ENCODE measurements at places on chromosomes 12 and 14.

DNA sequence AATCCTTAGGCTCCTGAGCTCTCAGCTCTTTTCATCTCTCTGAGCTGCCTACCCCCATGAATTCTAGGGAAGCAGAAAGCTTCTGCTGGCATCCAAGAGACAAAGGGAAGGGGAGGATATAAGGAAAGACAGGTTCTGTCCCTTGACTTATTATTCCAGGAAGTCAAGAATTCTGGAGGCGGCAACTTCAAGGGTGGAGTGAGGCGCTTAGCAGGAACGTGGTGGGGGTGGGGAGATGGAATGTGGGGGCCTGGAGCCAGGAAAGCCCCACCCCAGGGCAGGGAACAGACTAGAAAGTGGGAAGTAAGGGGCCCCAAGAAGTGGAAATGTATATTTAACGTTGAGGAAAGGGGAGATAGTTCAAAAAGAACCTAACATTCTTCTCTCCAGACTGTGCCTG lies 1.4 kb downstream of the CALCOCO1 start:
- DNase-seq = no peak

DNA sequence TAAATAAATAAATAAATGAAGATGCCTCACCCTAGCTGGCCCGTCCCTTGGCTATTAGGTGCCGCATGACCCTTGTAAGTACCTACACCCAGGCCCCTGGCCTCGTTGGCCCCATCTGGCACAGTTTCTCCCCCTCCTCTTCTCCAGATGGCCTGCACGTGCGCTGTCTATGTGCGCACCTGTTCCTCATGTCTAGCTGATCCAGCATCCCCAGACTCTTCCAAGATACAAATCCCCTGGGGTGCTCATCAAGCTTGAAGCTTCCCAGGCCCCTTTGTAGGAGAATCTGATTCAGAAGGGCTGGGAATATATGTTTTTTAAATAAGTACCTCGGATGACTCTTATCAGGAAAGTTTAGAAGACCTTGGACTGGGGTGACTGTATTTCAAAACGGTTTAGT lies 133.3 kb downstream of the CHST11 start:
- no peak for DNase-seq

DNA sequence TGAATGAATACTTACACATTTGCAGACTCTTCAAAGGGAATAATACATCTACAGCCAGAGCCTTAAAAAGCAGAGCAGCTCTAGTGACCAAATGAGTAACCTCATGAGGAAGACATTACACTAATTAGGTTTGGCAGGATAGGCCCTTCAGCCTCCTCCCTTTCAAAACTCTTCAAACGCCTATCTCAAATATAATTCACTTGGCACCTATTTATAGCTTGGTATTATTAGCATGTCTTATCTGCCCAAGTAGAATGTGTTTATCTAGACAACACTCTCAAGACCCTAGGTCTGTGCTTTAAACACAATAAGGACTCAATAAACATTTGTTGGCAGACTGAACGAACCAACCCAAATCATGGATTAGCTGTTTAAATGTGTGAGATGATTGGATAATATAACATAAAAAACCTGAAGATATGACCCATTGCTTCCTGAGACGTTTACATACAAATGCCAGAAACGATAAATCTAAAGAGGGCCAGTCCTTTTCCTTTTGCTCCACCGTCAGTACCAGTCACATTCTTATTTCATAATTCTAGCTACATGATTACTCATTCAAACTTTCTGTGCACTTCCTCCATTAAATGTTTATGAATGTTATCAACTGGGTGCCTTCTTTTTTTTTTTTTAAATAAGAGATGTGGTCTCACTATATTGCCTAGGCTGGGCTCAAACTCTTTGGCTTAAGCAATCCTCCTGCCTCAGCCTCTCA lies 123.3 kb downstream of the CEP83 start:
- DNase-seq = no peak

- DNase-seq = no peak
Measured at GRCh38 chr14:52328276-52328675, 14.2 kb downstream of the PTGER2 start.

GRCh38 chr14:51654533-51654845 lies 2.8 kb downstream of the FRMD6 start:
- no peak for DNase-seq

- DNase-seq = no peak
Measured at GRCh38 chr14:21257394-21257909, 11.8 kb downstream of the HNRNPC start.

DNA sequence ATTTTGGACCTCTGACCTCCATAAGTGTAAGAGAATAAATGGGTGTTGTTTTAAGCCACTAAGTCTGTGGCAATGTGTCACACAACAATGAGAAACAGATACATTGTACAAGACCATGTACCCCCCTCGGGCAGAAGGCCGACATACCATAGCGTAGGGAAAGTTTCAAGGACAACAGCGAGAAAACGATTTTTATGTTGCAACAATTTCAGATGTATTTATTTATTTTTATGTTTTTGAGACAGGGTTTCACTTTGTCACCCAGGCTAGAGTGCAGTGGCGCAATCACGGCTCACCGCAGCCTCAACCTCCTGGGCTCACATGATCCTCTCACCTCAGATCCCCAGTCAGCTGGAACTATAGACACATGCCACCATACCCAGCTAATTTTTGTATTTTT lies 136.4 kb upstream of the NCOR2 start:
- DNase-seq = no peak

GRCh38 chr12:51307655-51308593 lies 16.1 kb downstream of the BIN2 start:
- DNase-seq = no peak

- no peak for DNase-seq
Measured at GRCh38 chr12:25364529-25365339, 114.0 kb upstream of the KRAS start.

DNA sequence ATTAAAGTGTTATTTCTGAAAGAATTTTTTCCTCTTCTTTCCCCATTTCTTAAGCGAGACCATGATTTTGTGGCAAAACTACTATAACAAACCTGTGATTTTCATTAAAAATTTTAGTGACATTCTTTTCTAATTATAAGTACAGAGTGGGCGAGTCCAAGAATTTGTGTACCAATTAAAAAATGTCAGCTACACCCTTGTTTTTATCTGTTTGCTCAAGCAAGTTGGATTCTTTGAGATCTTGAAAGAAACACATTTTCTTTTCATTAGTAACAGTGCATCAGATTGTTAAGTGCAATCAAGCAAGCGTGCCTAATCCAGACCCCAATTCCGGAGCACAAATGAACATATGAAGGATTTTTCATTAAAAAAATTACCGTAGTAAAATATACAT lies 338.8 kb upstream of the DDHD1 start:
- no peak for DNase-seq

DNA sequence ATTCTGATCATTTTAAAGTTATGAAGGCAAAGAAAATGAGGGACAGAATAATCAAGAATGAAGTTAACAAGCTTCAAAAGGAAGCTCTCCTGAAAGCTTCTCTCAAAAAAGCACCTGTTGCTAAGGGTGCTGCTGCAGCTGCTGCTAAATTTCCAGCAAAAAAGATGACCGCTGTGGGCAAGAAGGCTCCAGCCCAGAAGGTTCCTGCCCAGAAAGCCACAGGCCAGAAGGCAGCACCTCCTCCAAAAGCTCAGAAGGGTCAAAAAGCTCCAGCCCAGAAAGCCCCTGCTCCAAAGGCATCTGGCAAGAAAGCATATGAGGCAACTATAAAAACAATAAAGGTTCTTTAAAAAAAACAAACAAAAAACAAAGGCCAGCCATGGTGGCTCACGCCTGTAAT lies 52.7 kb upstream of the NR2C1 start:
- DNase-seq = no peak

DNA sequence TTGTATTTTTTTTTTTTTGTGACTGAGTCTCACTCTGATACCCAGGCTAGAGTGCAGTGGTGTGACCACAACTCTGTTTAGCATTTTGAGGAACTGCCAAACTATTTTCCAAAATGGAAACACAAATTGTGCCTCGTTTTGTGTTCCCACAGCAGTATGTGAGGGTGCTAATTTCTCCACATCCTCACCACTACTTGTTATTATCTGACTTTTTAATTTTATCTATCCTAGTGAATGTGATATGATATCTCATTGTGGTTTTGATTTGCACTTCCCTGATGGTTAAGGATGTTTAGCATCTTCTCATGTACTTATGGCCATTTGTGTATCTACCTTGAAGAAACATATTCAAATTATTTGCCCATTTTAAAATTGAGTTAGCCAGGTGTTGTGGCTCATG lies 62.4 kb downstream of the SRGAP1 start:
- DNase-seq = no peak

DNA sequence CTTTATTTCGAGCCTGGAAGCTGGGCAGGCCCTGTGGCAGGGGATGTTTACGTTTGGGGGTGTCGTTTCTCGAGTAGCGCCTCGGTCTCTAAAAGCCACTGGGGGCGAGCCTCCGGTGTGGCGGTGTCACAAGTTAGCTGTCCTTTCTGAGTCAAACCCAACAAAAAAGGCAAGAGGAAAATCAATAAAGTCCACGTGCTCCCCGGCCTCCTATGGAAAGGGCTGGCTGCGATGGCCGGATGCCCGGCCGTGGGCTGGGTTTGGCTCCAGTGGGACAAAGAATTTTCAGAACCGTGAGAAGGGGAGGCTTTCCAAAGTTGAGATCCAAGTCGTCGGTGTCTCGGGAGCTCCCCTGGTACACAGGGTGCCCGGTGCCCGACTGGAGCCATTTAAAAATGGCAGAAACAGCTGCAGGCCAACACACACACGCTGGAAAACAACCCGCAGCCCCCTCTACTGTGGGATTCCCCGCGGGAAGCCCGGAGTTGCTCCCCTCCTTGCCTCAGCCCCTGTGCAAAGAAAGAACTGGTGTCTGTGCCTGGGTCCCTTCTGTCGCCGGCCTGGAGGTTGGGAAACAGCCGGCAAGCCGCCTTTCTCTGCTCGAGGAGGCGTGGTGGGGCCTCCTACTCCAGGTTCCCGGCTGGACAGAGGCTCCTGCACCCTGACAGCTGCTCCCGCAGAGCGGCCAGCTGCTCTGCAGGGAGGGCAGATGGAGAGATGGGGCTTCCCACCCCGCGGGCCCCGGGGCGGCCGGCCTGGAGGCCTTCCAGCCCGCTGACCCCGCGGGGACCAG lies 1.9 kb downstream of the BCL7A start:
- no peak for DNase-seq

GRCh38 chr14:24789378-24789884 lies 155.4 kb upstream of the GZMB start:
- no peak for DNase-seq

DNA sequence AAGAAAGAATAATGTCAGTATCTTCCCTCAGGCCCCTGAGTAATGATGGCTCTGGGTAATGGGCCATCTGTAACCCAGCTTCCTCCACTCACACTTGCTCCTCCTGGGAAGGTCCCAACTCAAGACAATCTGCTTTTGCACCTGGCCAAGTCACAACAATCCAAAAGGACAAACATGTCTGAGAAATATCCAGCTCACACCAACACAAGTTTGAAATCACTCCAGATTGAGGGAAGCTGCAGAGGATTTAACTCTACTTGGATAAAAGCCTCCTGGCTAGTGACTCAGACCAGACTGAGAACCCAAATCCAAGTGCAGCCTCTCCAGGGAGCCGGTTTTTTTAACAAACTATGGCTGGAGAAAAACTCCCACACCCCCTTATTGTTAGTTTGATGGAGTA lies 34.2 kb downstream of the RTRAF start:
- no peak for DNase-seq

DNA sequence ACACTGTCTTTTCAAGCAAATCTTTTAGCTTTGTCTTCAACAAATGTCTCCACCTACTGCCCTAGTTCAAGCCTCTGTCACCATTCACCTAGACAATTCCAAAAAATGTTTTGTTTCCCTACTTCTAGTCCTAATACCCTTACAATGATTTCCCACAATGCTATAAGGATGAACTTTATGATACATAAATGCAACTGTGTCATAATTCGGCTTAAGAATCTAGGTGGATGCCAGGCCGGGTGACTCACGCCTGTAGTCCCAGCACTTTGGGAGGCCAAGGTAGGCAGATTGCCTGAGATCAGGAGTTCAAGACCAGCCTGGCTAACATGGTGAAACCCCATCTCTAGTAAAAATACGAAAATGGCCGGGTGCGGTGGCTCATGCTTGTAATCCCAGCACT lies 20.7 kb upstream of the CREBL2 start:
- no peak for DNase-seq

DNA sequence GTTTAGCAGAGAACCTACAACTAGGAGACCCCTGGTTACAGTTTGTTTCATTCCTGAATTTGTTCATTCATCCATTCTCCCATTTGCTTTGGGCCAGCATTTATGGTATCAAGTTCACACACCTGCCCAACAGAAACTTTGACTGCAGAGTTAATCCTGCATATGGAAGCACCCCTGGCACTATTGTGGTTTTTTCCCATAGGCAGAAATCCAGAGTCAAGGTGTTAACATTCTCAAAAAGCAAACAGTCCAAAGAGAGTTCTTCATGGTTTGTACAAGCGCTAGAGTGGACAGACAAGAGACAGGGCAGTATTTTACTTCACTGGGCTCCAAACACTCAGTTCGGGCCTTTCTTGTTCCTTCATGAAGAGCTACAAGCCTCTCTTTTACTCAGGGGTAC lies 51.9 kb downstream of the KCNK10 start:
- DNase-seq = no peak

- no peak for DNase-seq
Measured at GRCh38 chr12:65590318-65590717, 234.0 kb upstream of the HMGA2 start.

GRCh38 chr12:93407054-93407962 lies 29.6 kb downstream of the NUDT4 start:
- DNase-seq = no peak

GRCh38 chr14:73283608-73284379 lies 46.5 kb downstream of the PAPLN start:
- no peak for DNase-seq

GRCh38 chr14:74395094-74395493 lies 30.9 kb downstream of the SYNDIG1L start:
- DNase-seq = no peak

DNA sequence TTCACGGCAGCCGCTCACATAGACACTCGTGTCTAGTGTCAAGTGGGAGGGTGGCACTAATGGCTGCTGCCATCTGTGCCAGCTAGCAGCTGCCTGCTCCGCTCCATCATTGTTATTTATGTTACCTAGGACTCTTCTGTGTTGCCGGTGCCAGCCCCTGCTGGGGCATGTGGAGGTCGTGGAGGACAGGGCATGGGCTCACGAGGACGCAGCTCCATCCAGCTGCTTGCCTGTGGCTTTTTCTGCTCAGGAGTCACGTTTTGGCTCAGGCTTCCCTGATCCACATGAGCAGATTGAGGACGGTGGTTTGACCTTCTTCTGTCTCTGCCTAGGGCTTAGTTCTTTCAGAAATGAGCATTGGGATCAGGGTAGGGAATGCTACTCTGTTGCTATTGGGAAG lies 31.2 kb downstream of the TPCN1 start:
- DNase-seq = no peak

DNA sequence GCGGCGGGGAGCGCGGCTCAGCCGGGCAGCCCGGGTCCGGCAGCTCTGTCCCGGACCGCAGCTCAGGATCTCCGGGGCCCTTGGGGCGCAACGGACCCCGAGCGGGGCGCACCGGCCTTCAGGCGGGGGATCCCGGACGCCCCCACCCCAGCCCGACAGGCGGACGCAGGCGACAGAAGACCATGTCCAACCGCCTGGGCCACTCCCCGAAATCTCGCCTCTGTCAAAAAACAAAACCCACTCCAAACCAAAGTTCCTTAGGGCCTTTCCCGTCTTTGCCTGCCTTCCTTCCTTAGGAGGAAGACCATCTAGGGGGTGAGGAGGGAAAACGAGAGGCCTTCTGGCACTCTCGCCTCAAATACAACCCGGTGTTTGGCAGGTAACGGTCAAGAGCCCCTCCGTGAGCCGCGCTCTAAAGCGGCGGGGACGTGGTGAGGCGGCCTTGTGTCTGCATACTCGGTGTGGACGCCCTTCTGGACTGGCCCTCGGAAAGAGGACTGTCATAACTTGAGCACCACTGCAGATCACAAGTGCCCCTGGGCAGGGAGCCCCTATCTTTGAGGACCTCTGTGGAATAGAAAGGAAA lies 604 bp downstream of the HCFC2 start:
- DNase-seq = no peak
